SW480 (cell line): ENCODE measurements at places on chromosomes 2 and 18.

DNA sequence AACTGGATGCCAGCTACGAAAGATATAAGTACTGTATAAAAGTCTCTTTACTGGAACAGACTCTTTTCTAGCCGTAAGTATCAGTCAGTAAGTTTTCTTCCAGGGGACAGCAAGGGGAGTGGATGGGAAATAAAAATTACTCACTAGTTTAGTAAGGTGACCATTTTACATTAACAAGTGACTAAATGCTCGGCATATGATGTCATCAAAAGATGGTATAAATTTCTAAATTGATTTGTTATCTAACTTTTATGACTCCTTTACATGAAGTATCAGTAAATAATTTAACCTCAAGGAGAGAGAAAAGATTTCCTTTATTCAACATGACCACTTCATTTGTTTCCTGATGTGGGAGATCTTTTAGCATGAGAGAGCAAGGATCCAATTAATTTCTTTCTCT lies 859.0 kb upstream of the LRRTM1 start:
- no peak for DNase-seq

DNA sequence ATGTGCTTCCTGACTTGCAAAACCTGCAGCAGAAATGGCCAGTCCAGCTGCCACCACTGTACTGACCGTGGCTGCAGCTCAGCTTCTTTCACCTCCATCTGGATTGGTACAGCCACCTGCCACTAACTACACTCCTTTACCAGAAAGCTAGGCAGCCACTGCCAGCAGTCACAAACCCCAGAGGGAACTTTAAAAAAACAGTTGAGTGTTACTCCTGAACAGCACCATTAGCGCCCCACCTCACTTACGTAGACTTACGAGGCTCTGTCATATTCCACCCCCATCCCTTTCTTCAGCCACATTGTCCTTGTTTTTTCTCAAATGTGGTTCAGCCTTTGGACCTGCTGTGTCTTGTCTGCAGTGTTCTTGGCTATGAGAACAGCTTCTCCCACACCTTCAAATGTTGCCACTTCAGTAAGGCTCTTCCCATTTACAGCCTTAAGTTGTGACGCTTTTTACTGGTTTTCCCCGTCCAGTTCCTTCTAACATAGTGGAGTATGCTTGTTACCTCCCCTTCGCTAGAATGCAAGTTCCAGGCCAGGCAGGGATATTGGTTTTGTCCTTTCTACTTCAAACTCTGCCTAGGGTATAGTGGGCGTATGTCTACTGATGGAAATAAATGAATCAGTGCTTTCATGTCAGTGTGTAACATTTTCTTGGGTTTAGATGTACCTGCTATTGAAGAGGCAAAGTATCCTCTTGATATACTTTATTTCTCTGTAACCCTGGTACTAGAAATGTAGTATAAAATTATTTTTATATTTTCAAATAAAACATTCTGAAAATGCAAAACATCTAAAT lies 17.0 kb downstream of the HNRNPA3 start:
- no peak for DNase-seq

GRCh38 chr2:69796174-69796573 lies 33.3 kb upstream of the GMCL1 start:
- DNase-seq: no peak

DNA sequence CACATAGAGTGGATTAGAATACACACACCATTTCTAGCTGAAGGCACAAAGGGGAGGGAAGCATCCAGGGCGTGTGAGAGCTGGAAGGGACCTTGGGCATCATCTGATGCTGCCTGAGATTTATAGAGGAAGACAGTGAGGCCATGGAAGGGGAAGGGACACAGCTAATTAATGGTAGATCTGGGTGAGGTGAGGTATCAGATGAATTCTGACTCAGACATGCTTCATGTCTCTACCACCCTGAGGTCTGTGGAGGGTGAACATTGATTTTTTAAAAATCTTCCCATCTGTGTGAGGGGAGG lies 42.2 kb upstream of the OTOF start:
- DNase-seq: no peak

GRCh38 chr2:151904807-151905206 lies 76.6 kb upstream of the ARL5A start:
- no peak for DNase-seq
